ENCODE measurements at places on chromosomes 7 and 10.

GRCh38 chr10:4250587-4250887, 465.5 kb upstream of the KLF6 start:
- DNase-seq: no peak

DNA sequence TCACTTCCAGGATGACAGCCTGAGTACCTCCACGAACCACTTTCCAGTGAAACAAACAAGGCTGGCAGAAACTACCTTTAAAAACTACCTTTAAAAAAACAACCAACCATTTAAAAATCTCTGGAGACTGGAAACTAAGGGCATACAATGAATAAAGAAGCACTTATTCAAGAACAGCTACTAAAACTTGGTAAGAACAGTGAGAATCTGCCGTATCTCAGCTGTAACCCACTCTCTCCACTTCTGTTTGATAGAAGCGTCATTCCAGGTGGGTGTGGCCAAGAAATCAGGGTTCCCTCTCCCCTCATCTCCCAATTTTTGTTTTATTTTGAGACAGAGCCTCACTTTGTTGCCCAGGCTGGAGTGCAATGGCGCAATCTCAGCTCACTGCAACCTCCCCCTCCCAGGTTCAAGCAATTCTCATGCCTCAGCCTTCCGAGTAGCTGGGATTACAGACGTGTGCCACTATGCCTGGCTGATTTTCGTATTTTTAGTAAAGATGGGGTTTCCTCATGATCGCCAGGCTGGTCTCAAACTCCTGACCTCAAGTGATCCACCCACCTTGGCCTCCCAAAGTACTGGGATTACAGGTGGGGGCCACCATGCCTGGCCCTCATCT, 158.8 kb upstream of the CHST15 start:
- DNase-seq: no peak

DNA sequence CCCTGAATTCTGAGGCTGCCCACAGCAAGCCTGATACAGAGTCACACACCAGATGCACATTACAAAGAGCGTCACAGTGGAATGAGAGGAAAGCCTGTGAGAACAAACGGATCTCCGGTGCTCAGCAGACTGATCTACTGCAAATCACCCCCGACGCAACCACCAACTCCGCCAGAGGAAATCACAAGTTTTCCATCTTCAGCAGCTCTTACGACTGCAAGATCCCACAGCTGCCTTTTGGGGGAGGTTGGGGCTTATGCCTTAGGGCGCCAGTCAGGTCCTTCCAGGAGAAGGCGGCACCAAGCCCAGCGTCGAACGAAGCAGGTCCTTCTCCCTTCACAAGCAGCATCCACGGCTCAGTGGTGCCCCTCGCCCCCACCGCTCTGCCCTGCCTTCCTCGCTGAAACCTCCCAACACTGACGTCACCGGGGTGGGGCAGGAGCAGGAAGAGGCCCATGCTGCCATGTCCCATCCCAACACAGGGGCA, 32.5 kb downstream of the PTPRN2 start:
- no peak for DNase-seq

DNA sequence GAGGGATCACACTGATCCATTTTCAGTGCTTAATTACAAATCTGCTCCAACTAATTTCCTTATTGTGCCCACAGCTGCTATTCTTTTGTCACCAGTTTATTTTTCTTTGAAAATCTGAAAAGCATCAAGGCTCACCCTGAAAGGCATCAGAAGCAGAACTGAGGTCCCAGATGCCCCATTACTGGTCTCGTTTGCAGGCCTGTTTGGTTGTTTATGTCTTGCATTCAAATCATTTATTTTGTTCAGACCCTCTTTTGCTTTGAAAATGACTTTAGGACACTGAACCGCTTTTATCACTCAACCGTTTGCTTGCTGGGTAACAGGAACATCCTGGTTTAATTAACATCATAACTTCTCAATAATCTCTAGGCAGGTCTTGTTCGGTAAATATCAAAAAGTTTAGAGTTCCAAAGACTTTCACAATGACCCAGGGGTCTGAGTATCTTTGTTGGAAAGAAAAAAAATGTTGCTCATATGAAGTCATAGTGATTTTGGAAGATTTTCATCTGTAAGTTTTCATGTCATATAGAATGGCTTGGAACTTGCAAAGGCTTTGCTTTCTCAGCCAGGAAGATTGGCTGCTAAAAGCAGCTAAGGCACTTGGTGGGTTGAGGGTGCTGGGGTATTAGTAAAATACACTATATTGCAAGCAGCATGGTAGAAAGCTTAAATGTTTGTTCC, 398.3 kb upstream of the NPVF start:
- DNase-seq: no peak

GRCh38 chr10:49144058-49144720, 10.4 kb upstream of the FAM170B start:
- DNase-seq: no peak

- DNase-seq: no peak
These were observed 16.7 kb downstream of the USP6NL start for GRCh38 chr10:11594589-11595394.

- DNase-seq: no peak
These were observed 130.9 kb upstream of the ANKRD1 start for GRCh38 chr10:91051829-91052228.
